ENCODE measurements at places on chromosomes 5 and 9.
A peak's percentile ranks its signal among the peaks of the same experiment; 100 is the strongest.

DNA sequence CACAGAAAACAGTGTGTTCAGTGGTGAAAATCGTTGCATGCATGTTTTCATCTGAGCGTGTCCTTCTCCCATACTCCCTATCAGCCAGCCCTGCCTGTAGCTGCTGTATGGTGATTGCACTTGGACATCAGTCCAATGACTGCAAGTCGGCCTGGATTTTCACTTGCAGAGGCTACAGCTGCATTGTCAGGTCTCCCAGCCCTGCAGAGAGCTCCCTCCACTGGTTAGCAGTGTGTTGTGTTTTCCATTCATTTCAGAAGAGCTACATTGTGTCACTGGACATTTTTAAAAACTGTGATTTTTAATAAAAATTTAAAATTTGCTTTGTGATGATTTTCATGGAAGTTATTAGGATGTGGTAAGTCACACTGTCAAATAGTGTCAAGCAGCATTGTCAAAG, 96.6 kb downstream of the SYK start:
- no peak for DNase-seq

GRCh38 chr5:151056379-151057325, 24.2 kb downstream of the TNIP1 start:
- DNase-seq: no peak

DNA sequence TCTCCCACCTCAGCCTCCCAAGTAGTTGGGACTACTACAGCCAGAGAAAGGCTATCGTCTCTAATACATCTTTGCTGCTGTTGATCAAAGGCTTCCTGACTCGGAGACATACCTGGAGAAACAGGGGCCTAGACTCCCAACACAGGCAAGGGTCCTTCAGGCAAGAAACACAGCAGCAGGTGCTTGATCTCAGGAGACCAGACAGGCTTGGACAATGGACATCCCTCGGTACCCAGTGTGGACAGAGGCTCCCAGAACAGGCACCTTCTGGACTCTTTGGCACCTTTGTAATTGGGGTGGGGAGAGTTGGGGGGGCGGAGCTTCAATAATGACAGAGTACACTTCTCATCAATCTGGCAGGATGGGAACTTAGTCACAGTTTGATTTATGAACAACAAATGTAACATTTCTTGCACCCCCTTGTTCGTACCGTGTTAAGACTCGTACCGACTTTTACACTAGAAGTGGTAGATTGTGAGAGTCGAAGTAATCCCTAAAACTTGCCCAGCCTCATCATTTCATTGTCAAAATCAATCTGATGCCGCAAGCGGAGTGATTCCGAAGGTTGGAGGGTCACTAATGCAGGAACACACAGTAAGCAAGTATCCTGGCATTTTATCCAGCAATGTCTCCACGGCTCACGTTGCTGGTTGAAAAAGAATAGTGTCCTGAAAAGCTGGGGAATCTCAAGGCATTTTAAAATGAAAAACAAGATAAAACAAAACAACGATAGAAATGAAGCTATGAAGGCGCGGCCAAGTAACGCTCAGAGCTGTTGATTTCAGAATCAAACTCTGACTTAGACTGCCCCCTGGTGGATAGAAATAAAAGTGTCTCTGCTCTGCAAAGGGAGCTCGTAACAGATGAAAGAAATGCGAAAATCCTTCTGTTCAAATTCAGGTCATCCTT, 46.4 kb upstream of the STK32A start:
- DNase-seq: peak; percentile 71

DNA sequence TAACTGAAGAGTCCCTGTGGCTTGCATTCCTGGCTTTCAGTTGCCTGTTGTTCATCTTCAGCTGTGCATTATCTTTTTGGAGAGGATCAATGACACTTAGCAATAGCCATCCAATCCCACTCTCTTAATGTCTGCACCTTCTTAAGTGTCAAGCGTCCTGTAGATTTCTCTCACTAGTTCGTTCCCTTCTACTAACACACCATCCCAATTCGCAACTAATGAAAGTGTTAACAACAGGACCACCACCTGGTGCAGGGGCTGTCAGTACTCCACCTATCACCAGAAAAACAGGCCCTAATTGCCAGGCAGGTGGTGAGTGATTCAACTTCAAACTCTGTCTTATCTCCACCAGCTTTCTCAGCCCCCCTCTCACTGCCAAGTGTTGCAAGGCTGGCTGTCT, 169.4 kb upstream of the EFNA5 start:
- DNase-seq: no peak

GRCh38 chr9:129174724-129175514, 3.1 kb downstream of the IER5L start:
- DNase-seq: peak; percentile 50

- DNase-seq: no peak
Observed at GRCh38 chr5:90548069-90548593, 10.5 kb upstream of the ADGRV1 start.

DNA sequence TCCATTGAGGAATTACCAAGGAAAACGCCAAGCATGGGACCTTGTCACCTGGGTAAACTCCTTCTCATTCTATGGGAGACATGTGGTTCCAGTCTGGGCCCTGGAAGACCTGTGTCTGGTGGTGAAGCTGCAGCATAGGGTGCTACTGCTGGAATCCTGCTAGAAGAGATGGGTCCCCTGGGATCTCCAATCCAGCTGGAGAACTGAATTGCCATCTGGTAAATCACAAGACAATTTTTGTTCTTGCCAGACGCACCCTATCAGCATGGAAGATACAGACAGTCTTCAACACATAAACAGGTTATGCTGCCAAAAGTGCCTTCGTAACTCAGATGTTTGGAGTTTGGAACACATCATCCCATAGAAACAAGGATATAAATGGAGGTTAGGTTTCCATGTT, 424.0 kb upstream of the BRINP1 start:
- DNase-seq: no peak

- no peak for DNase-seq
Observed at GRCh38 chr9:122106576-122106975, 13.5 kb upstream of the TTLL11 start.

DNA sequence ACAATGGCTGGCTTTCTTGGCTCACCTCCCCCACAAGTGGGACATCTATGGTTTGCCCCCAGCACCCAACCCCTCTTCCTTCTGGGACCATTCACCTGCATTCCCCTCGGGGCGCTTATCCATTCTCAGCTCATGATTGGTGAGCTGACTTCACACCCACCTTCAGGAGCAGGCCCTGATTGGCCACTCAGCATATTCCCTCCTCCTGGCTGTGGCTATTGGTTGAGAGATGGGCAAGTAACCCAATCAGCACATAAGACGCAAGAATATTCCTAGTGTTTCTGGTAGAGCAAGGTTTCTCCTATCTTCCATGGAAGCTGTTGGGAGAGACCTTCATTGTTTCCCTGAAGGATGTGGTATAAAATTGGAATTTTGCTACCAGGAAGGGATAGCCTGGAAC, 22.7 kb upstream of the UNC5A start:
- DNase-seq: no peak

DNA sequence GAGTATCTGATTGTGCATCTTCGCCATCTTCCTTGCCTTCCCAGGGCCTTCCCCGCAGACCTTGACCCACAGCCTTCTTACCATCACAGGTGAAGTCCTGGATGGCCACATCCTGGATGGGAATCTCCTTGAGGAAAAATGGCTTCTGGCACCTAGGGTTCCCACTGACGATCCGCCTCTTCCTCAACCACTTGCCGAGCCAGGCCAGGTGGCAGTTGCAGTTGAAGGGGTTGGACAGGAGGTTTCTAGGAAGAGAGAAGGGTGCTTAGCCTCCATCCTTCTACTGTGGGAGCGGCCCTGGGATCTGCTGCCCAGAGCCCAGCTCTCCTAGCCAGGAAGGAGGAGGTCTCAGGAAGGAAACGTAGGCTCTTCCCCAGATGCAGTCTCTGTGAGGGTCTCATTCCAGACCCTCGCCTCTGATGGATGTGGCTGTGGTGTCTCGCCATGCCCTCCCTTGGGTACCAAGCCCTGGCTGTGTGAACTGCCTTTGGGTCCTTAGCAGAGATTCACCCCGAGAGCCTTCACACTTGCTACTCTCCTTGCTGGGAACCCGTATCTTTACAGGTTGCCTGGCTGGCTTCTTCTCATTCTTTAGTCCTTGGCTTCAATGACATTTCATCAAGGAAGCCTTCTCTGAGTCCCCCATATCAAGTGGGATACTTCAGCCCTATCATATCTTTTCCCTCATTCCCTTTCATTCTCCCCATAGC, 170.4 kb upstream of the PANK3 start:
- DNase-seq: no peak

DNA sequence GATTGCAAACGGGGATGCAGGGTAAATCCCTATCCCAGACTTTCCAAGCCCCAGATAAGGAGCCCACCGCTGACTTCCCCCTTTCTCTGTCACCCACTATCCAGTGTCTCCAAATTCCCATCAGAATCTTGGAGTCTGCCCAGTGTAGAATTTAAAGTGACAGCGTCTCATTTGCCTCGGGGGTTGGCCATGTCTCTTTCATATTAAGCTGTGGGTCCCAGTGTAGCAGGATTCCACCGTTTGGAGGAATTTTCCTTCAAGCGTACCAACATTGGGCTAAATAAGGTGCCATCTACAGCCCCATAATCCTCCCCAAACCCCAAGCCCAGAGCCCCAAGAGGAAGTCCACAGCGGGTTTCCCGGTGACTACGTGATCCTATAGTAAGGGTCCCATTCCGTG, 1.1 kb downstream of the BRINP1 start:
- DNase-seq: no peak

GRCh38 chr9:95937131-95937530, 61.6 kb downstream of the ERCC6L2 start:
- DNase-seq: no peak

- no peak for DNase-seq
Observed at GRCh38 chr9:33703430-33704102, 91.8 kb upstream of the PRSS3 start.

DNA sequence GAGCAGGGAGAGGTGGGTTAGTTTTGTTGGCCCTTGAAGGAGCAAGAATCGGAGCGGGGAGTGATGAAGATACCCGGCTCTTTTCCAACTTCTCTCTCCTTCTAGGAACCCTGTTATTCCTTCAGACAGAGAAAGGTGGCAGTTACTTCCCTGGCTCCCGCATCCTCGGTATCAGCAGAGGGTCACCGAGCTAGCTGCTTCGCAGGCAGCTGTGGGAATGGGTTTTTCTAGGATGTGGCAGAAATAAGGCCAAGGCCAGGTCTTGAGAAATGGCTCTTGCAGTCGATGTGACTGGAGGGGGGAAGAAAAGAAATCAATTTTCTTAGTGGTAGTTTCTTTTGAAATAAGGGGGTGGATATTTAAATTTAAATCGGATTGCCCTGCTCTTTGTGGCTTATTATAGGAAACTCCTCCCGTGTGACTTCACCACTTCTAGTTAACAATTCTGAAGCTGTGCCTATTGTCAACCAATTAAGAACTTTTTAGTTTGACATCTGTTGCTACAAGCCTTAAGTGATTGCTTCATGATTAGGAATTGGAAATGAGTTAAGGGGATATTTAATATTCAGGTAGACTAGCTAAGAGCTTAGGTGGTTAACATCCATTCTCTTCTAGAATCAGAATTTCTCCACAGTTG, 1.4 kb downstream of the SAP30L start:
- no peak for DNase-seq

DNA sequence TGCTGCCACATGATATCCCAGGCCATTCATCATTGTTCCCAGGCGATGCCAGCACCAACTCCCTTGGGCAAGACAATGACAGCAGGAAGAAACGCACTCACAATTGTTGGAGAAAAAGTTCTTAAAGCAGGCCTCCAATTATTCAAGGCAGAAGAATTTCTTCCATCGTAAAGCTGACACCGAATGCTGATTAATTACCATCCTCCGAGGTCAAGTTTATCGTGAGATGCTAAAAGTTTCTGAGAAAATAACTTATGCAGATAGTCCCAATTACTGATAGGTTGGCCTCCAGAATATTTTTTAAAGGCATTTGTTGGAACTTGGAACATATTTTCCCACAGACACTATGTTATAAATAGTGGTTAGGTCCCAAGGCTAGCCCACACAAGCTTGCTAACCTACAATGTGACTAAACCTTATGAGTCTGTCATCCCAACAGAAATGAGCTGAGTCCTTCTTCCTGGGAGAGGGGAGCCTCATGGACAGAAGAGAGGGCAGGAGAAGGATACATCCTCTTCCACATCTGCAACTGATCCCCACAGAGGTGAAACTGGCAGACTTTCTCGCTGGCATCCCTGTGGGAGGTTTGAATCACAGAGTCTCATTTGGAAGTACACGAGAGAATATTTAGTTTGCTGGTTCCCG, 202.4 kb upstream of the TBC1D2 start:
- no peak for DNase-seq

GRCh38 chr5:83471405-83472212, at the start of gene VCAN:
TSS of gene VCAN (plus strand) at chr5:83471744. CDS start at chr5:83483519, 11,775 bp downstream.
- peak; percentile 67 for DNase-seq

DNA sequence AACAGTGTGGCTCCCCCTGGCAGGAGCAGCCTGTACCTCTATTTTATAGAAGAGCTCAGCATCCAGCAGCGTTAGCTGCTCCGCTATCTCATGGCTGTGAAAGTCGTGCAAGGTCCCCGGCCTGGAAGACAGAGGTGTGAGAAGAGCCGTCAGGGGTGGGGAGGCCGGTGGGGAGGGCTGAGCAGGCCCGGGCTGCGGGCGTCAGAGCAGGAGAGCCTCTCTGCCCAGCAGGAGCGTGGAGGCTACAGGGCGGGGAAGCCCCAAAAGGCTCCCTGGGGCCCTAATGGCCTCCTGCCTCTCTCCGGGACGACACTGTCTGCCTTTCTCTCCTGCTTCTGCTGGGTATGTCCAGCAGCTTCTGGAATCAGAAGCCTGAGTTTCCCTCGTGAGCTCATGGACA, 42.6 kb downstream of the PRRT1B start:
- no peak for DNase-seq

GRCh38 chr5:163916861-163917260, 411.4 kb downstream of the MAT2B start:
- DNase-seq: no peak

DNA sequence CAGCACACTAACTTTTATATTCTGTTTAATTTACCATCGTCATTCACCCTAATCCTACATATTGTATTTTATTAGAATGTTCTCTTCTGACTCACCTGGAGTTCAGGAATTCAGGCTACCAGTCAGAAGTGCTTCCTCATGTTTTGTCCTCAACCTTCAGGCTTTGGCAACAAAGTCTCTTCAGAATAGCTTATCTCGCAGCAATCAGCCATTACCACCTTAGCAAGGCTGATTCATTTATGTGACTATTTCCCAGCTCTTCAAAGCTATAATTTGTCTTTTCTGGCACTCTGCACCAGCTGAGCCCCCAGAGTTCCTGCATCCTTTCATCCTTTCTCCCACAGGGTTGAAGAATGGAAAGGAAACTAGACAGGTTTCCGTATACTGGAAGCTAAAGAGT, 365.5 kb upstream of the CDH18 start:
- DNase-seq: no peak

GRCh38 chr9:103899866-103900265, 194.2 kb upstream of the SMC2 start:
- no peak for DNase-seq
